ENCODE measurements at places on chromosomes 5 and 9.

- DNase-seq = no peak
Measured at GRCh38 chr5:97100476-97100875, 41.9 kb downstream of the LIX1 start.

GRCh38 chr5:160390787-160391696 is 8.8 kb downstream of the FAM200C start:
- no peak for DNase-seq

DNA sequence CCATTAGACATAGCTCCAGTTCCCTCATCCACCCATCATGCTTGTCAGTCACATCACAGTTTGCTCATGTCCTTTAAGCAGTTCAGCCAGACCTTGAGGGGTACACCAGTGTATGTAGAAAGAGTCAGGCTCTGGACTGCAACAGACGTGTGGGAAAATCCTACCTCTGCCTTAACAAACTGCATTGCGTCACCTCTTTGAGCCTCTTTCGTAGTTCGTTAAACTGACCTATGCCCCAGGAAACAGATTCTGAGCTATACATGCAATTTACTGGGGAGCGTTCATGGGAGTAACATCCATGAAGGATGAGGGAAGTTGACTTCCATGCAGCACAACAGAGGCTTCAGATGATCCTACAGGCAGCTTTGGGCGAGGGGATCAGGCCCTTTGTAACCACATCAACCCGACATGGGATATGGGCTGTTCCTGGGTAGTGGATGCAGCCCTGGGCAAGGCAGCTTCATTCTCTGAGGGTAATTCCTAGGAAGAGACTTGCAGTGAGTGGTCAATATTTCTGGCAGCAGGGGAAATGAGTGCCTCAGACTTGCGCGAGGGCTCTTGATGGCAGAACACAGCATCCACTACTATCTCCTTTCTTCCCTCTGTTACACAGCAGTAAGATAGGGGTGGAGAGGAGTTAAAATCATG is 4.3 kb downstream of the SPINK4 start:
- DNase-seq = no peak

GRCh38 chr5:106964132-106964531 is 706.6 kb downstream of the EFNA5 start:
- DNase-seq = no peak

- DNase-seq = no peak
Measured at GRCh38 chr5:50709471-50709870, 43.0 kb downstream of the PARP8 start.

GRCh38 chr5:134878403-134878802 is 4.2 kb downstream of the TXNDC15 start:
- DNase-seq = peak; percentile 57

- DNase-seq = no peak
Measured at GRCh38 chr9:122949696-122950095, 8.9 kb downstream of the RABGAP1 start.

All from lower lobe of right lung (tissue), 2 donors.